ENCODE measurements at places on chromosomes 13 and 19. TPM values are rescaled to one million over a fixed set of nuclear protein-coding genes. Genes with fewer than 3 reads are reported as not detected.

CPB2 gene
- not detected for total RNA-seq

NR1H2 gene
- total RNA-seq, result 87.1 TPM

DOHH gene
- 12.4 TPM for total RNA-seq

CD70 gene
- 24.8 TPM for total RNA-seq

GPR12 gene
- not detected for total RNA-seq

TMEM221 gene
- total RNA-seq, result 0.85 TPM

CCDC8 gene
- not detected for total RNA-seq

RDH8 gene
- 0.43 TPM for total RNA-seq

NLRP4 gene
- total RNA-seq, result not detected

GRIN2D gene
- total RNA-seq, result 11.8 TPM

DCT gene
- not detected for total RNA-seq

SLC1A5 gene
- total RNA-seq, result 228 TPM

Data from A549 treated with RU486 at 1 μM for 4 hours (cell line).